ENCODE measurements at places on chromosomes 6 and 20.

DNA sequence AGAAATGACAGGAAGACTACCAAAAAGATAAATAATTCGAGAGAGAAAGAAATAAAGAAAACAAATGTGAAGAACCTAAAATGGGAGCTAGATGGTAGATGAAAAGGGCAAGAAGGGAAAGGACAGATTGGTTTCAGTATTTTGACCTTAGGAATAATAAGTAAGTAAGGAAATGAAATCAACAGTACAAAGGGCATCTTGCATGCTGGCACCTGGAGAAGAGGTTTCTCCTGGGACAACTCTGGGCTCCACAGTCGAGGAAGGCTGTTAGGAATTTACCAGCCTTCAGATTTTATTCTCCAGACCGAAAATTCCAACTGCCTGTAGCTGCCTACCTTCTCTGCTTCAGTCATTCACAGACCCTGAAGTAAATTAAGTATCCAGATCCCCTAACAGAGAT is 80.5 kb downstream of the SMLR1 start:
- DNase-seq, result no peak

DNA sequence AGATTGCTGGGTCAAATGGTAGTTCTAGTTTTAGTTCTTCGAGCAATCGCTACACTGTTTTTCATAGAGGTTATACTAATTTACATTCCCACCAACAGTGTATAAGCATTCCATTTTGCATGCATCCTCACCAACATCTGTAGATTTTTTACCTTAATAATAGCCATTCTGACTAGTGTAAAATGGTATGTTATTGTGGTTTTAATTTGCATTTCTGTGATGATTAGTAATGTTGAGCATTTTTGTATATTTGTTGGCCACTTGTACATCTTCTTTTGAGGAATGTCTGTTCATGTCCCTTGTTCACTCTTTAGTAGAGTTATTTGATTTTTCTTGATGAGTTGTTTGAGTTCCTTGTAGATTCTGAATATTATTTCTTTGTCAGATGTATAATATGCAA is 236.2 kb downstream of the GRM1 start:
- DNase-seq, result no peak

GRCh38 chr6:114055349-114055748 is 84.4 kb upstream of the HDAC2 start:
- DNase-seq, result no peak

GRCh38 chr6:144928847-144929246 is 643.7 kb downstream of the UTRN start:
- DNase-seq, result no peak

- DNase-seq, result no peak
Observed at GRCh38 chr6:69994251-69994650, 127.9 kb downstream of the COL19A1 start.

- DNase-seq, result no peak
Observed at GRCh38 chr6:140736231-140736630, 1361.8 kb upstream of the CITED2 start.

GRCh38 chr6:17064975-17065374 is 36.9 kb upstream of the STMND1 start:
- DNase-seq, result no peak

- no peak for DNase-seq
Observed at GRCh38 chr6:114157848-114158247, 185.0 kb downstream of the HS3ST5 start.

GRCh38 chr20:50538276-50538675 is 28.1 kb downstream of the PTPN1 start:
- no peak for DNase-seq

GRCh38 chr6:24205020-24205492 is 79.0 kb downstream of the NRSN1 start:
- peak; percentile 73 for DNase-seq

- DNase-seq, result no peak
Observed at GRCh38 chr20:8530022-8530421, 398.0 kb downstream of the PLCB1 start.

GRCh38 chr6:158737710-158738615 is 81.2 kb downstream of the EZR start:
- no peak for DNase-seq

DNA sequence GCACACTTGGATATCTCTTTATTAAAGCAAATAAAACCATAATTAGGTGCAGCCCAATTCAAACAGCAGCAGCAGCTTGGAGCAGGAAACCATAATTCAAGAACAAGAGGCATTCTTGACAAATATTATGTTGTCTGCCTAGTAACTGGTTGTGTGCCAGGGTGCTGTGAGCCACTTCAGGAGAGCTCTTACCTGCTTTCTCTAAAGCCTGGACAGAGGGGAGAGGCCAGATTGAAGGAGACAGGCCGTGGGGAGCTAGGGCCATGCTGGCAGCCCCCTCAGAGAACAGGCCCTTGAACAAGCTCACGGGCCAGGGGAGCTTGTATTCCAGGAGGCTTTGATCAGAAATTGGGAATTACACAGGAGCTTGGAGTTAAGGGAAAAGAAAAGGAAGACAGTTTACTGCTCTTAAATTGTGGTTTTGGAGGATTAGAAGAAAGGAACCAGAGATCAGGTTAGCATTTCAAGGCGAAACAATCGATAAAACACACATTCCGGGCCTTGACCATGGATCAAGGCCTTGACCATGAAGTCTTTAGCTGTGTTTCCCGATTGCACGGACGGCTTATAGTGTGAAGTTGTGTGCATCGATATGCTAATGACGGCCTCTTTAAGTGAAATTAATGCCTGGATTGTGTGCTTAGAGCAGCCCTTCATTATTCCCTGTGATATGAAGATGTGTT is 69.8 kb upstream of the NKX2-2 start:
- no peak for DNase-seq

DNA sequence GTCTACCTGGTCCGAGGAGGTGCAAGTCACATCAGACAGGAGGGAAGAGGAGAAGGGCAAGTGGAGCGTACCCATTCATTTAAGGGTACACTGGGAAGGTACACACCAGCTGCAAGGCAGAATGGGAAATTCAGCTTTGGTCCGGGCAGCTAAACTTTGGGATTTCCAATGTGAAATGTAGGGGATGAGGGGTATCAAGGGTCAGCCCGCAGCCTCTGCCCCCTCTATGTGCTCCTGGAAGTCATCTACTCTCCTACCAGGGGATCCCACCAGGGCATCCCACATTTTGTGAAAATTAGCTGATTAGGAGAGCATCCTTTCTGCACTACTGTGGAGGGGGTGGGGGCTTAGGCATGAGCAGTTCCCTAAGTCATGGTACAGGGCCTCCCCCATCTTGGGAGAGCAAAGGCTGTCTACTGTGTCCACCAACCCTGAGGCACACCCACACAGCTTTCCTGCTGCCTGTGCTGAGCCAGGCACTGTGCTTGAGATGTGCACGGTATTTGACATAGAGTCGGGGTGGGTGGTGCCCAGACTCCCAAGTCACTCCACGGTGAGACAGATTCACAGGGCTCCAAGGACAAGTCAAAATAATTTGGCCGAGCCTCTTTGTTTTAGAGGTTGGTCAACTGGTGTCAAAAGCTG is 189.1 kb upstream of the SULF2 start:
- no peak for DNase-seq

GRCh38 chr6:14856177-14856576 is 389.7 kb upstream of the JARID2 start:
- no peak for DNase-seq

DNA sequence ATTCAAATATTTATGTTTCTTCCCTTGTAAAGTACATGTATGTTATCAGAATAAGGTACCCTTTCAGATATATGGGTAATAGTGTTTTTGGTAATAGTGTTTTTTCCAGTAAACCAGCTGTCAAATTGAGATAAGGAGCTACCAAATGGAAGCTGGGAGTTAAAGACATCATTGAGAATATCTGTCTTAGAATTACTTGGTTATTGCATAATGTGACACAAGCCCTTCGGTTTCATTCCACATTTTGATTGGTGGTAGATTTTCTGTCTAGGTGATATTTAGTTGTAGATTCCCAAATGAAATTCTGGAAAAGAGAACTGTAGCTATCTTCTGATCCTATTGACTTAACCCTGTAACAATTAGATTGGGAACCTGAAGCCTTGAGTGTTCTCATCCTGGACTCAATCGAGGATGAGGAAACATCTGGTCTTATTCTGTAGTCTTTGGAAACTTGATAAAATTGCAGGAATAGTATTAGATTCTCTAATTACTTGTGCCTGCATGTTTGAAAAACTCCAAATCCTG is 75.1 kb upstream of the SYNJ2 start:
- no peak for DNase-seq

DNA sequence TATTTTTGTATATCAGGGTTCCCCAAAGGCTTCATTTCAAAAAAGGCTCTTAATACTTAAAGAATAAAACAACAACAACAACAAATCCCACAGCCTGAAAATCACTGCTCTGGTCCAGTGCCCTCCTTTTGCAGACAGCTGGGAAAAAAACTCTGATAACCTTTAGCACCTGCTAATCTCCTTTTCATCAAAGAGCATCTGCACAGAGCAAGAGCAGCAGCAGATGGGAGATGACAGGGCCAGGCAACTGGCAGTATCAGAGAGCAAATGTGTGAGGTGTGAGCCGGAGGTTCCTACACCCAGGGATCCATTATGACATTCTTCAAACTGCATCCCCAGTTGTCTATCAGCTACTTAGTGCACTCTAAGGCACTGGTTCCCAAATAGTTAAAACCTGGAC is 25.7 kb downstream of the TTI1 start:
- DNase-seq, result no peak

Measured in Kasumi-1 (cell line).